Dorsolateral prefrontal cortex (tissue), 122 donors: ENCODE measurements at places on chromosomes 11 and 22.

- DNase-seq: no peak
These were observed 131.2 kb upstream of the MTMR2 start for GRCh38 chr11:96054870-96055705.

DNA sequence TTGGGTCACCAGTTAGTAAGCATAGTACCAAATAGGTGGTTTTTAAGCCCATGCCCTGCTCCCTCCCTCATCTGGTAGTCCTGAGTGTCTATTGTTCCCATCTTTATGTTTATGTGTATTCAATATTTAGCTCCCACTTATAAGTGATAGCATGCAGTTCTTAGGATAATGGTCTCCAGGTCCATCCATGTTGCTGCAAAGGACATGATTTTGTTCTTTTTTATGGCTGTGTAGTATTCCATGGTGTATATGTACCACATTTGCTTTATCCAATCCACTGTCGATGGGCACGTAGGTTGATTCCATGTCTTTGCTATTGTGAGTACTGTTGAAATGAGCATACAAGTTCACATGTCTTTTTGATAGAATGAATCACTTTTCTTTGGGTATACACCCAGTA is 18.2 kb upstream of the SYTL2 start:
- no peak for DNase-seq

DNA sequence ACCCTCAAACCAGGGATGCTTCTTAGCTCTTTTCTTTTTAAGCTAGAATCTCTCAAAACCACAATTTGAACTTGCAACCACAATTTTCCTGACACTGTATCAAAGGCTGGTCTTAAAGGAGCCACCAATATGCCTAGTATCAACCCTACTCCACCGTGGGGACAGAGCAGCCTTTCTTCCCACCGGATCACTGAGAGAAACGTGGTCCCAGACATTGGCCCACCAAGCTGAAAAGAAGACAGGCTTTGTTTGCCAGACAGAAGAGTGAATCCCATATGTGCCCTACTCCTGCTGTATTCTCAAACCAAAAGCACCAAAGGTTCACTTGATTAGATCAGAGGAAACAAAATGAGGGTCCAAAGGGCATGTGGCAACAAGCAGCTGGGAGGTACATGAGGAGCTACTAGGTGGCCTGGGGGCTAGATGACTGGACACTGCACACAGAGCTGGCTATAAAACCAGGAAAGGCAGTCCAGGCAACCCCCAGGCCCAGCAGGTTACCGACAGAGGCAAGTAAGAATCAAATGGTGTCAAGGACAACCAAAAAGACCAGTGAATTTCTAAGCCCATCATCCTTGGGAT is 3.6 kb upstream of the VWCE start:
- DNase-seq: no peak

- DNase-seq: no peak
These were observed 21.7 kb upstream of the HSPA8 start for GRCh38 chr11:123083623-123084029.

GRCh38 chr11:72844356-72844755 is 30.1 kb downstream of the ATG16L2 start:
- DNase-seq: no peak

DNA sequence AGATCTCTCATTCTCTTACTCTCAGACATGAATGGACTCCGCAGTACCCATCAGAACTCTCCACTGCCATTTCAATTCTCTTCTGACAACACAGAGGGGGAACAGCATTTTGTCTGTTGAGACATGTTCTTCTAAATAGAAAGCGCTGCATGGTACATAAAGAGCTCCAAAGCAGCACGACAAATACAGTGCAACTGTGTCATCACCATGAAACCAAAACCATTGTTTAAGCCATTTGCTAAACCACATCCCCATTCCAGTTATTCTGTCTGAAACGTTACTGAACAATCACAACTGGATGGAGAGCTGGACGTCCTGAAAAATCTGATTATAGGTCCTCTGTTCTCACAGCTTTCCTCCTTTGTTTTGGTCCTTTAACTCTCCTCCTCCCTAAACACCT is 17.9 kb upstream of the TENM4 start:
- DNase-seq: no peak

- DNase-seq: no peak
These were observed 18.7 kb downstream of the H19 start for GRCh38 chr11:1978720-1979473.

GRCh38 chr11:16335236-16335962 is 20.9 kb downstream of the SOX6 start:
- no peak for DNase-seq

DNA sequence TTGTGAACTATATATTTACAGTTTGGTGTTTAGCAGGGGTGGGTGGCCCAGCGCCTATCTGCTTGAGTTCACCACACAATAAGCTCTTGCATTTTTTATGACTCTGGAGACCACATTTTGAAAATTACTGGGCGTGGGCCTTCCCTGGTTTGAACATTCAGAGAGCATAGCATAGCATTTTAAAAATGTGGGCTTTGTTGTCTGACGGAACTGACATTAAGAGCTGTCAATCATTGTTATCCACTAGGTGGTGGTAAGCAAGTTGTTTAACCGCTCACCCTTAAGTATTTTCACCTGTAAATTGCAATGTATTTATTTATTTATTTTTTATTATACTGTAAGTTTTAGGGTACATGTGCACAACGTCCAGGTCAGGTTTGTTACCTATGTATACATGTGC is 1.0 kb downstream of the NLRP14 start:
- DNase-seq: no peak

GRCh38 chr22:23849009-23850006 is 8.4 kb upstream of the SLC2A11 start:
- peak; percentile 81 for DNase-seq
